ENCODE measurements at places on chromosomes 2 and 18. TPM values are rescaled to one million over a fixed set of nuclear protein-coding genes. Genes with fewer than 3 reads are reported as not detected.

Gene CHN1
- total RNA-seq, result 23.7 TPM

Gene IL1RL1
- not detected for total RNA-seq

Gene SPHKAP
- total RNA-seq, result not detected

Gene GPAT2
- not detected for total RNA-seq

Gene DSC2
- total RNA-seq, result 1.6 TPM

DNA sequence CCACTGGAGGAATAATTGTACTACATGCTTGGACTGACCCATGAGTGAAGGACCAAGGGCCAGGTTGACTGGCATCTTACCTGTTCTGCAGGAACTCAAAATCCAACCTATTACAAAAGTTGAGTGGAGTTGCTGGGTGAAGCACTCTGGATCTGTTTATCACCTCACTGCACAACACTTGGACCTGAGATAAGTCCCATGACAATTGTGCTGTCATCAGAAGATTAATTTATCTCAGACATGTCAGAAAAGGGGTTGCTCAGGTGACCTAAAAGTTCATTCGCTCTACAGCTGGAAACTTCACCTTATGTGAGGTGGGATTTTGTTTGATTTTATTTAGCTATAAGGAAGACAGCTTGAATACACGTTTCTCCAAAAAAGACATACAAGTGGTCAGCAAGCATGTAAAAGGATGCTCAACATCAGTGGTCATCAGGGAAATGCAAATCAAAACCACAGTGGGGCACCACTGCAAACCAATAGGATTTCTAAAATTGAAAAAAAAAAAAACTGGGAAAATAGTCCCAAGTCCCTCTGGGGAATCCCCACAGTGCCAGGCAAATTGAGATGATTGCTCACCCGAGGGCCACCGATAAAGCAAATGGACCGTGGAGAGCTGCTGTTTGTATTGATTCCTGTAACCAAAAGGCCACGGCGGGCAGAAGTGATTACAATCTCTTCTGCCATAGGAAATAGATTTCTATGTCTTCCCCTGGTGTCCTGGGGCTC is 65.8 kb upstream of the SLC35F5 start:
- no peaks in the 10 kb centered on the region for H3K36me3 ChIP-seq
- H3K27ac ChIP-seq, result no peak overlapping the region
- DNase-seq, result no peak
- H3K27me3 ChIP-seq, result peaks cover under 1% of the 10 kb centered on the region
- no peak overlapping the region for H3K4me3 ChIP-seq

DNA sequence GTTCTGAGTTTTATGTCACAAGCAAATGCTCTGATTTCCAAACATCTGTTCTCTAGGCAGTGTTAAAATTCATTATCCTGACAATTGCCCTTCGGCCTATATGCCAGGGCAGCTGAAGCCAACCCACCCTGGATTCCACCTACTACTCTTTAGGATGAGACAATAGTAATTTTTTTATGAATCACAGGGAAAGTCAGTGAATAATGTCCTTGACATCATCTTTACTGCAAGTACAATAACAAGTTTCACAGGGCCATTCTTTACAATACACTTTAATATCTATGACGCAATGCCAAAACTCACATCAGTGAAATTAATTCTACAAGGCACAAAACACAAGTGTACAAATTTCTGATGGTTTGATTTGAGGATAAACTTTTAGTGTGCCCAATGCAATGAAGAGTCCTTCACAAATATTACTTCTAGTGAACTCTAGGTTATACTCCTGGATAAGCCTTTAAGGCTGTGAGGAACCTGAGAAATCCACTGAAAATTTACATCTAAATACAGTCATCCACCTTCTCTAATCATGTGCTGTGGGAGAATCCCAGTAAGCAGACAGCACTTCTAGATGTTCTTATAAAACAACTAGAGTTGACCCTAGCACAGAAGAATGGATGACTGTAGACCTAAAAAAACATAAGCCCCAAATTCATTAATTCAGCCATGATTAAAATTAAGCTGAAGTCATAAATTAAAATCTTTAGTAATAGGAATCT is 77.3 kb upstream of the CTLA4 start:
- no peak overlapping the region for H3K4me3 ChIP-seq
- no peak overlapping the region for H3K27ac ChIP-seq
- H3K4me1 ChIP-seq, result peaks cover 18% of the 10 kb centered on the region
- H3K27me3 ChIP-seq, result no peaks in the 10 kb centered on the region
- DNase-seq, result no peak

DNA sequence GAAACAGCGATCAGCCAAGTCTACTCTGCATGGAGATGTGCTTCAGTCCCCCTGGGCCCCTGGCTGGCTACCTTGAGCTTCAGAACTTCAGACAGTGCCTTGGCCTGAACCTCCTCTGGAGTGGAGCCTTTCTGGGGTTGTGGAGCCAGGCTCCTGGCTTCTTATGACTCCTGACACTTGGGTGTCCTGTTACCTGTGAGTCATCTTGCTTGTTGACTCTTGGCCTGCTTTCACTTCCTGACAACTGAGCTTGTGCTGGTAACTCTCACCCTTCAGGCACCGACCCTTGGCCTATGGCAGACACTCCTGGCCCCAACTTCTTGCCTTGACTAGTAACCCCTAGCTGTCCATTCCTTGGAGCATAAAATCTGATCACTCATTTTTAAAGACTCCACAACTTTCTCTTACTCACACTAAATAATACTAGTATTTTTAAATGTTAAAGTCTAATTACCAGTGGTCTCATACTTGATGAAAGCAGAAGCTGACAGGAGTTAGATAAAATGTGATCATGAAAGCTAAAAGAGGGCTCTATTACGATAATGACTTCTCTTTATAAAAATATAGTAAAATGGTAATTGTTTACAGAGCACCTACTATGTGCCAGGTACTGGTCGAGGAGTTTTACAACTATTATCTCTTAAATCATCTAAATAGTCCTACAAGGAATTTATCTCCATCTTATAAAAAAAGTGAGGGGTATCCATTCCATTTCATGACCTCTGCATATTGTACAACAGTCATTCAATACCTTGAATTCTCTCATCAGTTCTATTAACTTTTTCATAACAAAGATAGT is 46.3 kb upstream of the VIT start:
- no peaks in the 10 kb centered on the region for H3K27me3 ChIP-seq
- no peaks in the 10 kb centered on the region for H3K36me3 ChIP-seq
- no peak for DNase-seq
- no peak overlapping the region for H3K4me3 ChIP-seq
- peaks cover 11% of the 10 kb centered on the region for H3K4me1 ChIP-seq

- DNase-seq, result no peak
- H3K36me3 ChIP-seq, result peaks cover 71% of the 10 kb centered on the region
- H3K27ac ChIP-seq, result no peak overlapping the region
- H3K4me1 ChIP-seq, result no peaks in the 10 kb centered on the region
These were observed 20.5 kb downstream of the PDIA6 start for GRCh38 chr2:10792001-10792634.

GRCh38 chr18:37935086-37935485 is 369.5 kb upstream of the CELF4 start:
- H3K4me3 ChIP-seq, result no peak overlapping the region
- no peak for DNase-seq
- H3K27me3 ChIP-seq, result no peaks in the 10 kb centered on the region
- H3K4me1 ChIP-seq, result no peaks in the 10 kb centered on the region
- H3K27ac ChIP-seq, result no peak overlapping the region

DNA sequence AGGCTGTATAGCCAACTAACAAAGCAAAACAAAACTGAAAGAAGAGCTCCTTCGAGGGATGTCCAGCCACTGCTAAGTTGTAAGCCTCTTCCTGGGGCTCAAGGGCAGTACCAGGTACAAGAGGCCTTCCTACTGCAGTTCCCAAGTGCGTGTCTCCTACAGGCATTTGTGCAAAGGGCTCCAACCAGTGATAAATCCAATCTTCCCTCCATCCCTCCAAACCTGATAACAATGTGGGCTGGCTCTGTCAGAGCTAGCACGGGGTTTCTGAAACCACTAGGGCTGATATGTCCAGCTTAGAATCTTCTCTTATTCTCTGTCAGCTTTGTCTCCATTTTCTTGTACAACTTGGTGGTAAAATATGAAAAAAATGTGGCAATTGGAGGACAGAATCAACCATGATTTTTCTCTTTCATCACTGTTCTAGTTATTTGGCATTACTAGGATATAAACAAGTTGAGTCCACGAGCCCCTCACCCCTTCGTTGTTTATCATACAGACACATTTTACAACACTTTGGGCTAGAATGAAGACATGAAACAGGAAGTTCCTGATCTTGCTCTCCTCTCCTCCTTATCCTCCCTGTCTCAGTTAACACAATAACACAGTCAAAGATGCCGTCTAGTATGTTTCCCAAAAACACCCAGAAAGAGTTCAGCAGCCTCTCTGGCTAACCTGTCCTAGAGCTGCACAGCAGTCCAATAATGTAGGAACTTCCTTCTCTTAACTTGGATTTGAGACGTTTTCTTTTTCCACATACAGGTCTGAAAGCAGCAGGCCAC is 35.4 kb upstream of the WIPF1 start:
- H3K27me3 ChIP-seq, result no peaks in the 10 kb centered on the region
- no peak for DNase-seq
- H3K27ac ChIP-seq, result peak overlapping the region; percentile 39
- H3K4me3 ChIP-seq, result no peak overlapping the region
- H3K4me1 ChIP-seq, result peaks cover 79% of the 10 kb centered on the region

GRCh38 chr2:144078106-144078505 is 441.8 kb downstream of the ZEB2 start:
- H3K27ac ChIP-seq, result peak overlapping the region; percentile 48
- H3K4me3 ChIP-seq, result no peak overlapping the region
- H3K36me3 ChIP-seq, result no peaks in the 10 kb centered on the region
- no peak for DNase-seq
- no peaks in the 10 kb centered on the region for H3K27me3 ChIP-seq

- no peaks in the 10 kb centered on the region for H3K36me3 ChIP-seq
- no peak for DNase-seq
- H3K27ac ChIP-seq, result no peak overlapping the region
These were observed 50.5 kb upstream of the MAP4K3 start for GRCh38 chr2:39487398-39488250.

GRCh38 chr2:109380502-109381326 is 233.1 kb downstream of the SEPTIN10 start:
- peaks cover 7% of the 10 kb centered on the region for H3K36me3 ChIP-seq
- peaks cover 67% of the 10 kb centered on the region for H3K4me1 ChIP-seq
- no peaks in the 10 kb centered on the region for H3K27me3 ChIP-seq
- H3K27ac ChIP-seq, result peak overlapping the region; percentile 38

- H3K4me3 ChIP-seq, result no peak overlapping the region
- no peaks in the 10 kb centered on the region for H3K36me3 ChIP-seq
- H3K27me3 ChIP-seq, result peaks cover 20% of the 10 kb centered on the region
- H3K4me1 ChIP-seq, result peaks cover 25% of the 10 kb centered on the region
These were observed 33.5 kb upstream of the CERS6 start for GRCh38 chr2:168422584-168422983.

DNA sequence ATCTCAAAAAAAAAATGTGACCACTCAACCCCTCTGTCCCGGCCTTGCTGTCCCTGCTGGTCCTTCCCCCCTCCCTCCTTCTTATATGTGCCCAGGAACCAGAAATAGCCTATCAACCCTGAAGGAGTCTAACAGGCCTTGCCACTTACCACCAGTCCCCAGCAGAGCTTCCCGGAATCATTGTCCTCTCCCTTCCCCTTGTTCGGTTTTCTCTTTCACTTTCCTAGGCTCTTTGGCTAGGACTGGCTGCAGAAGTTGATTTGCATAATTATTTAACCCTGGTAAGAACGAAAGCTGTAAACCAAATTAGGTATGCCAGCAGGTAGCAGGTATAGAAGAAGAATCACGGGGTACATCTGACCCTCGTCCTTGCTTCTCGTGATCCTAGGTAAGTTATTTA is 72.6 kb upstream of the ZNF532 start:
- no peaks in the 10 kb centered on the region for H3K27me3 ChIP-seq
- no peaks in the 10 kb centered on the region for H3K36me3 ChIP-seq
- no peak overlapping the region for H3K27ac ChIP-seq
- H3K4me3 ChIP-seq, result no peak overlapping the region
- H3K4me1 ChIP-seq, result peaks cover 25% of the 10 kb centered on the region

GRCh38 chr2:240308111-240308651 is 127.3 kb upstream of the GPC1 start:
- no peaks in the 10 kb centered on the region for H3K4me1 ChIP-seq
- H3K27me3 ChIP-seq, result no peaks in the 10 kb centered on the region
- H3K27ac ChIP-seq, result no peak overlapping the region

GRCh38 chr2:230636684-230637271 is 75.9 kb upstream of the CAB39 start:
- DNase-seq, result no peak
- H3K27ac ChIP-seq, result no peak overlapping the region
- H3K36me3 ChIP-seq, result no peaks in the 10 kb centered on the region
- no peak overlapping the region for H3K4me3 ChIP-seq
- H3K27me3 ChIP-seq, result no peaks in the 10 kb centered on the region

DNA sequence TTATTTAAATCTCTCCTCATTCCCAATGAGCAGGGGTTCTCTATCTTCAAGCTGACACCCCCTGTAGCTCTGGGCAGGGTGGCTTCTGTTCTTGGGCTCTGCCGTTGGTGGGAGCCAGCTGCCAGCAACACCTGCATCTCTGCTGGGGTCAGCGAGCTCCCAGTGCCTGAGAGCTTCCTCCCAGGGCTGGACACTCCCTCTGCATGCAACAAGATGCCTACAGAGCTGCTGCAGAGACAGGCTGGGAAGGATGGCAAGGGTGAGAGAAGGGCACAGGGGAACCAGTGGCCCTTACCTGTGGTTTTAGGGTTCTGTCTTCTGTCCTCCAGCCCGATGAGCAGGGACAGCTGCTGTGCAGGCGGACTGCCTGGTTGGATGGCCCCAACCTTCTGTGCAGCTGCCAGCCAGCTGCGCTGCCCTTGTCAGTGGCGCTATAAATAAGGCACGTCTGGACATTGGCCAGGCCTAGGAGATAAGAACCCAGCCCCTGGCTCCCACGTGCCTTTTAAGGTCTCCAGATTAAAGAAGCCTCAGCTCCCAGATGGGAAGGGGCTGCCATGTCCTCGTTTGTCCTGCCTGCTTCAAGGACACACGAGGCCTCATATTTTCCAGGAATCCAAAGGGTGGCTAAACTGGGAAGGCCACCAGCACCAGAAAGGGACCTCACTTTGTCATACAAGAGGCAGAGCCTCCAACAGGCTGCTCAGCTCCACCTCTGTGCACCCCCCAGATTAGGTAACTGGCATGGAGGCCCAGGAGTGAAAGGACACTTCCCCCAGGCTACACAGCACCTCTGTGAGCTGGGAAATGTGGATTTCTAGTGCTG is 39.5 kb upstream of the FHL2 start:
- no peaks in the 10 kb centered on the region for H3K36me3 ChIP-seq
- H3K4me1 ChIP-seq, result peaks cover 15% of the 10 kb centered on the region
- peaks cover 35% of the 10 kb centered on the region for H3K27me3 ChIP-seq
- DNase-seq, result peak; percentile 78
- H3K27ac ChIP-seq, result peak overlapping the region; percentile 31
- H3K4me3 ChIP-seq, result no peak overlapping the region

GRCh38 chr2:96903815-96904214 is 33.9 kb upstream of the SEMA4C start:
- peaks cover 31% of the 10 kb centered on the region for H3K4me1 ChIP-seq
- DNase-seq, result no peak
- H3K36me3 ChIP-seq, result no peaks in the 10 kb centered on the region
- H3K27me3 ChIP-seq, result peaks cover 3% of the 10 kb centered on the region
- no peak overlapping the region for H3K27ac ChIP-seq

DNA sequence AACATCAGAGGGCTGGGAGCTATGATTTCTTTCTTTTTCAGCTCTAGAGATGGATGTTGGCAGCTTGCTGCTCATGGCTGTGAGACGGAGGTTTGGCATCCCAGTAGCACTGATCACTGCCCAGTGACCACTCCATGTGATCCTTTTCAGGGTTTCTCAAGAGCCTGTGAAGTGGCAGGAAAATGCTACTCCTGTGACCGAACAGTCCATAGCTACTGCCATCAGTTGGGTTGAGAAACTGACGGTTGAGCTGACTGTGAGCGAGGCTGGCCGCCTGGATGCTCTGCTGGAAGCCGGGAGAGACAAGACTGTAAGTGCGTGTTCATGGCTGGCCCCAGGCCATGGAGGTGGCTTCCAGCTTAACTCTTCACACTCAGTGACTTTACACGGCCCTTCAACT is 34.2 kb downstream of the VWA3B start:
- peak; percentile 62 for DNase-seq
- peaks cover 41% of the 10 kb centered on the region for H3K27me3 ChIP-seq
- H3K4me1 ChIP-seq, result no peaks in the 10 kb centered on the region
- H3K4me3 ChIP-seq, result no peak overlapping the region
